Epithelial cell of prostate (primary cell): ENCODE measurements at places on chromosomes 4 and X.

- no peak for DNase-seq
Measured at GRCh38 chr4:95410387-95410977, 138.3 kb downstream of the UNC5C start.

GRCh38 chr4:4869731-4870571, 10.5 kb downstream of the MSX1 start:
- no peak for DNase-seq

DNA sequence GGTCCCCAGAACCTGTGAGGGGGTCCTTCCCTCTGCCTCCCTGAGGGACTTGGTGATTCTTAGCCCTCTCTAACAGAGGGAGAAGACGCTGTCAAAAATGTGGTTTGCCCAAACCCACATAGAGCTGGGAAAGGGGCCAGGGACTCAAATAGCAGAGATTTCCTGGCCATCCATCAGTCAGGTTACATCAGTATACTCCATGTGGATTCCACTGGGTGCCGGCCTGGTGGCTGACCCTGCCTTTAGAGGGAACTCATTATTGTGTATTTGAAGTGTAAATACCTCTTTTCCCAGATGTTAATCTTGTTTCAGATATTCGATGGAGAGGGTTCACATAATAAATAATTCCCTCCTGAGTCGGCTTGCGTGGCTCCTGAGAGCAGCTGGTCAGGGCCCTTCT, 130.3 kb downstream of the TBL1X start:
- DNase-seq = no peak

DNA sequence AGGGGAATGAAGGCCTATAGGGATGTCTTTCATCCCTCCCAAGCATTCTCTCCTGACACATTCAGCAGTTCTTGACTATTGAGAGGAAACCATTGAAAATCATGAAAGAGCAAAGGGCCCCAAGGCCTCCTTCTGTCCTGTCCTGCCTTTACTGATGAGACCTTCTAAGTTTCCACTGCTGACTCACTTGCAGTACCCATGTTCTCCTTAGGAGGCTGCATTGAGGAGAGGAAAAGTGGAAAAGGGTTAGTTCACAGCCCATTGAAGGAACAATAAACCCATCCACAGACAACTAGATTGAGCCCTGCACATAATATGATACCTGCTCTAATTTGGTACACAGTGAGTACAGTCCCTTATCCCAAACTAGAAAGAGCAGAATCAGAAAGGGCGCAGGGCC, 115.1 kb upstream of the PNPLA4 start:
- no peak for DNase-seq

DNA sequence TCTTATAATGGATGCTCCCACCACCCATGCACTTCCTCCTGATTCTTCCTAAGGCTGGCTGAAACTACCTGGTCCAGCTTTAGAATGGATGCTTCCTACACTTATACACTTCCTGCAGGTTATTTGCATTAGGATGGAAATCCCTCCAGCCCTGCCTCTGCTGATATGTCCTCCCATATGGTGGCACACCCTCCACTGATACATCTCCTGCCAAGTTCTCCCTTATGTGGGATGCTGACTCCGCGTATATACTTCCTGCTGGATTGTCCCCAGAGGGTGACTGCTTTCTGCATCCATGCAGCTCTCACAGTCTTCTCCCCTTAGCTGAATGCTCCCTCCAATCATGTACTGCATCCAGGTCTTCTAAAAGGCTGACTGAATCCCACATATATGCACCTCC, 254.6 kb upstream of the FAM47C start:
- no peak for DNase-seq

- no peak for DNase-seq
Measured at GRCh38 chr4:6332669-6333050, 63.0 kb downstream of the WFS1 start.
